ENCODE measurements at places on chromosomes 7 and 10. TPM values are rescaled to one million over a fixed set of nuclear protein-coding genes. Genes with fewer than 3 reads are reported as not detected.

The SLC18A3 gene
- total RNA-seq = not detected

The SPDYE6 gene
- total RNA-seq = not detected

The TRDMT1 gene
- 9.9 TPM for total RNA-seq

The NHLRC2 gene
- total RNA-seq = 9.1 TPM

DNA sequence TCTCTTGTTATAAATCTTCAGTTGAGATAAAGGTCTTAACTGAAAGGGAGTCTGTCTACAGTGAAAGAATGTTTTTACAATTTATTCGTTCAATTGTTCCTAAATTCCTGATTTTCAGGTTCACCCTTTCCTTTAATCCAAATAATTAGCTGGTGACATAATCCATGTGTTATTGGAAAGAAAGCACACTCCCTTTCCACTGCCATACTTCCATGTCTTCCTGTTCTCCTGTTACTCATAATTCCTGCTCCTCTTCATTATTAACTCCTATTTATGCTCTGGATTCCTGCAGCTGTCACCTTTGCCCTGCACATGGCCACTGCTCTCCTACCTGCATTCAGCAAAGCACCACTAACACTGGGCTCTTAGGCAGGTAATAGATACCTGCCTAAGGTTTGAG, 40.0 kb upstream of the FAM3C start:
- DNase-seq = no peak

GRCh38 chr10:69324583-69324982, 46.3 kb downstream of the HK1 start:
- no peak for DNase-seq

Data from RPMI7951 (cell line).